Mesothelial cell of epicardium (in vitro differentiated cells): ENCODE measurements at places on chromosomes 16 and 17. TPM values are rescaled to one million over a fixed set of nuclear protein-coding genes. Genes with fewer than 3 reads are reported as not detected.

MT1M gene
- total RNA-seq, result not detected in 3 replicates

CNTNAP4 gene
- 3.6 to 4.0 TPM (median 3.8 TPM) in 3 replicates for total RNA-seq

PRSS8 gene
- total RNA-seq, result 79.1 to 84.3 TPM (median 79.9 TPM) in 3 replicates

HSD17B1 gene
- total RNA-seq, result 1.6 to 3.0 TPM (median 2.2 TPM) in 3 replicates

ZNF594 gene
- total RNA-seq, result 18.3 to 21.0 TPM (median 18.9 TPM) in 3 replicates

CDH3 gene
- 179 to 180 TPM (median 180 TPM) in 3 replicates for total RNA-seq

C1QL1 gene
- total RNA-seq, result 2.2 to 3.1 TPM (median 3.0 TPM) in 3 replicates

GPR142 gene
- total RNA-seq, result 0.18 TPM in 1 of 3 replicates, not detected in the others

EVPLL gene
- not detected in 3 replicates for total RNA-seq

DRC7 gene
- 0.43 to 0.47 TPM in 2 of 3 replicates, not detected in the other for total RNA-seq

MT2A gene
- total RNA-seq, result 4.4 to 5.7 TPM (median 5.3 TPM) in 3 replicates

CHRNB1 gene
- 15.9 to 17.7 TPM (median 16.0 TPM) in 3 replicates for total RNA-seq

HBA2 gene
- total RNA-seq, result not detected in 3 replicates

PERCC1 gene
- not detected in 3 replicates for total RNA-seq

SHBG gene
- total RNA-seq, result 0.60 to 0.84 TPM (median 0.82 TPM) in 3 replicates

NT5M gene
- 4.6 to 7.2 TPM (median 7.1 TPM) in 3 replicates for total RNA-seq

KRTAP9-2 gene
- not detected in 3 replicates for total RNA-seq

CRISPLD2 gene
- 72.4 to 83.0 TPM (median 80.1 TPM) in 3 replicates for total RNA-seq

LPO gene
- total RNA-seq, result 0.16 to 0.29 TPM (median 0.27 TPM) in 3 replicates

BCL6B gene
- 0.22 to 0.34 TPM in 2 of 3 replicates, not detected in the other for total RNA-seq

CCL15 gene
- total RNA-seq, result not detected in 3 replicates

MYH10 gene
- total RNA-seq, result 308 to 328 TPM (median 312 TPM) in 3 replicates

FGF11 gene
- 24.8 to 26.8 TPM (median 26.5 TPM) in 3 replicates for total RNA-seq

CALB2 gene
- 0.22 to 0.51 TPM (median 0.25 TPM) in 3 replicates for total RNA-seq

NDRG4 gene
- total RNA-seq, result 17.3 to 18.6 TPM (median 17.4 TPM) in 3 replicates

CIBAR2 gene
- not detected in 3 replicates for total RNA-seq

SOST gene
- 0.23 to 0.33 TPM (median 0.27 TPM) in 3 replicates for total RNA-seq

SLC46A1 gene
- total RNA-seq, result 13.3 to 15.2 TPM (median 13.5 TPM) in 3 replicates

TENT4B gene
- 10.9 to 11.5 TPM (median 11.3 TPM) in 3 replicates for total RNA-seq

ANKRD40CL gene
- not detected in 3 replicates for total RNA-seq

CA7 gene
- not detected in 3 replicates for total RNA-seq

CACNG4 gene
- total RNA-seq, result 9.5 to 10.4 TPM (median 10.1 TPM) in 3 replicates

CD300LB gene
- not detected in 3 replicates for total RNA-seq

CCL3 gene
- total RNA-seq, result not detected in 3 replicates

NME2 gene
- 381 to 412 TPM (median 390 TPM) in 3 replicates for total RNA-seq
